Fibroblast of upper back skin (primary cell): ENCODE measurements at places on chromosomes 12 and 14.

- DNase-seq, result no peak
Measured at GRCh38 chr12:130799051-130799450, 40.0 kb downstream of the STX2 start.

GRCh38 chr14:79351011-79351410 is 860.3 kb downstream of the DIO2 start:
- no peak for DNase-seq

DNA sequence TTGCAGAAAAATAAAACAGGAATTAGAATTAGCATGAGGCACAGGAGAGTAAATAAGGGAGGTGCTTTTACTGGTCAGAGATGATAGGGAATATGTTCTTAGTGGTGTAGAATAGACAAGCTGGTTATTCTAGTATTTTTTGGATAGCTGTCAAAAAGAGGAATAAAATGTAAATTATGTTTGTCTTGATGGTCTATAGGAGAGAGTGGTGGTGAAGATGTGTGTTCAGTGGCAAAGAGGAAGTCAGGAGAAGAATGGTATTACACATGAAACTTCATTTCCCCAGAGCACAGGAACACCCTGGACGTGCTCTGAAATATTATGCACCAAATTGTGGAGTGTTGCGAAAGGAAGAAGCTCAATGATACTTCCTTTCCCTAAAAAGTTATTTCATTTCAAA is 27.8 kb downstream of the MUCL1 start:
- no peak for DNase-seq

GRCh38 chr14:49865431-49865859 is 12.9 kb upstream of the NEMF start:
- DNase-seq, result peak; percentile 58

DNA sequence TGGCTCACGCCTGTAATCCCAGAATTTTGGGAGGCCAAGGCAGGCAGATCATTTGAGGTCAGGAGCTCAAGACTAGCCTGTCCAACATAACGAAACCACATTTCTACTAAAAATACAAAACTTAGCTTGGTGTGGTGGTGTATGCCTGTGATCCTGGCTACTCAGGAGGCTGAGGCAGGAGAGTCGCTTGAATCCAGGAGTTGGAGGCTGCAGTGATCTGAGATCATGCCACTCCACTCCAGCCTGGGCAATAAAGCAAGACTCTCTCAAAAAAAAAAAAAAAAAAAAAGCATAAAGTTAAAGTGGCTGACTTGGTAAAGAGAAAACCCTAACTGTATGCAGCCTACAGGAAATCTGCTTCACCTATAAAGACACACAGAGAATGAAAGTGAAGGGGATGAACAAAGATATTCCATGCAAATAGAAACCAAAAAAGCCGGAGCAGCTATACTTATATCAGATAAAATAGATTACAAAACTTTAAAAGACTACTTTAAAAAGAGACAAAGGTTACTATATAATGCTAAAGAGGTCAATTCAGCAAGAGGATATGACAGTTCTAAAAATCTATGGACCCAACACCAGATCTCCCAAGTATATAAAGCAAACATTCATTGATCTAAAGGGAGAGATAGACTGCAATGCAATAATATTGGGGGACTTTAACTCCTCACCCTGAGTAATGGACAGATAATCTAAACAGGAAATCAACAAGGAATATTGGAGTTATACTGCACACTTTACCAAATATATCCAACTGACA is 4.1 kb downstream of the CLEC2B start:
- DNase-seq, result no peak

GRCh38 chr14:27863166-27863565 is 903.4 kb upstream of the FOXG1 start:
- DNase-seq, result no peak

GRCh38 chr14:104550340-104550860 is 29.2 kb upstream of the C14orf180 start:
- no peak for DNase-seq

DNA sequence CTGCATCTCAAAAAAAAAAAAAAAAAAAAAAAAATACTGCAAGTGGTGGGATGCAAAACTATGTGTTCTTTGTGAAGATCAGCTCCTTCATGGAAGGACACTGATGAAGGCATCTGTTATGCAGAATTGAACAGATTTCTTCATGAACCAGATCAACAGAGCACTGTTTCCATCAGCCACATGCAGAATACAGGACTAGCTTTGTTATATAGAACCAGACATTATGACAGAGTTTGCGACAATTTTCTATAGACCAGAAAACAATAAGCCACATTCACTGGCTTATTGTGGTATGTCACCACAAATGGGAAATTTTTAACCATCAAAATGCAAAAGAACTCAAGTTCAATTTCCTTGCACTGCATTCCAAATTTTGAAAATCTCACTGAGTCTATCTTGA is 34.7 kb downstream of the CIT start:
- no peak for DNase-seq

GRCh38 chr12:12872139-12872933 is 19.0 kb upstream of the GPRC5A start:
- peak; percentile 65 for DNase-seq

- DNase-seq, result peak; percentile 10
Measured at GRCh38 chr12:96502477-96502876, 13.1 kb downstream of the CFAP54 start.

- peak; percentile 5 for DNase-seq
Measured at GRCh38 chr14:21748869-21749303, 75.3 kb upstream of the OR4E1 start.

DNA sequence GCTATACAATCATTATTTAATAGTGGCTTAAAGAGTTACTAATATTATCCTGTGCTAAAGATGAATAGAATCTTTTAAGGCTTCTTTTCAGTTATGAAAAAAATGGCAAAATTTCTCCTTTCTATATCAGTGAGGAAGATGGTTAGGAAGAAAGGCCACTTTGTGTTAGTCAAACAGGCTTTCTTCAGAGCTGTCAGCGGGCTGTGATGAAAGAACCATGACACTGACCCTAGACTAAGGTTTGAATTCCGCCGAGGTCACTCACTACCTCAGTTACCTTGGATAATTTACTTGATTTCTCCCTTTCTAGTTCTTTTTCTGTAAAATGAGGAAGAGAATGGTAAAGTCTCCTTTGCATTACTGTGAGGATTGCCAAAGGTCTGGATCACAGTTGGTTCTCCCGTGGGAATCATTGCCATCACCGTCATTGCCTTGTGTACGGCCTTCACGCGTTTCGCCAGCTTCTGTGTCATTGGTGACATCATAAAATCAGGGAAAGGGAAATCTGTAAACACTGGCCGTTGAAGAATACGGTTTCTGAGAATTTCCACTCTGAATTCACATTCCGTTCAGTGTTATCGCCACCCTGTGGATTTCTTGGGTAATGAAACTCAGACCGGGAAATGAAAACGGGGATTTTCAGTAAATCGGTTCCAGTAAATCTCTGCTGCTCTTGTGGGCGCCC is 26.7 kb upstream of the YBX3 start:
- DNase-seq, result peak; percentile 90

DNA sequence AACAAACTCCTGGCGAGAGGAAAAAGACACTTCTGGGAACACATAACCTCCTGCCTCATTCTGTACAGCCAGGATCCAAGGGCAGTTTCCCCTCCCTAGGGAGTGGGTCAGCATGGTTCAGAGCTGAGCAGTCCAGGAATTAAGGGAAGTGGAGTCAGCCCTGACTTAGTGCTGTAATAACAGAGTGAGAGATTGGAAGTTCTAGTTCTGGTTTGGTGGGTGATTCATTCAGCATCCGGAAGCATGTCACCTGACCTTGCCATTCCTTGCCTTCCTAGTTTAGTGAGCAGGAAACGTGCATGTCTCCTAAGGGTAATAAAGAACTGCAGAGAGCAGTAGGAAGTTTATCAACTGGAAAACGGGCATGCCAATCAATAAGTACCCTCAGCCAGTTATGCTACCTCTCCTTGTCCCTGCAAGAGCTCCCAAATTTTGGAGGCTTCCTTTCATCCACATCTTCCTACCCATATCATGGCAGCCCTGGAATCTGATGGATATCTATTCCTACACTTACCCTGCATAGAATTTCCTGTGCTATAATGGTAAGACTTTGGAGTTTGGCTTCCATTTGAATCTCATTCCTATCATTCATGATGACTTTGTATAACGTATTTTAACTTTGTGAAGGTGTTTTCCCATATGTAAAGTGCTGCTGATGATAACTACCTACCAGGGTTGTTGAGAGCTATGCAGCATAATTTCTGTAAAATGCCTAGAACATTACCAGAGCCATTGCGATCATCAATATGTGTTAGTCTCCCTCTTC is 28.5 kb upstream of the MAGOHB start:
- DNase-seq, result peak; percentile 53

GRCh38 chr12:89236748-89237383 is 115.4 kb downstream of the DUSP6 start:
- no peak for DNase-seq

DNA sequence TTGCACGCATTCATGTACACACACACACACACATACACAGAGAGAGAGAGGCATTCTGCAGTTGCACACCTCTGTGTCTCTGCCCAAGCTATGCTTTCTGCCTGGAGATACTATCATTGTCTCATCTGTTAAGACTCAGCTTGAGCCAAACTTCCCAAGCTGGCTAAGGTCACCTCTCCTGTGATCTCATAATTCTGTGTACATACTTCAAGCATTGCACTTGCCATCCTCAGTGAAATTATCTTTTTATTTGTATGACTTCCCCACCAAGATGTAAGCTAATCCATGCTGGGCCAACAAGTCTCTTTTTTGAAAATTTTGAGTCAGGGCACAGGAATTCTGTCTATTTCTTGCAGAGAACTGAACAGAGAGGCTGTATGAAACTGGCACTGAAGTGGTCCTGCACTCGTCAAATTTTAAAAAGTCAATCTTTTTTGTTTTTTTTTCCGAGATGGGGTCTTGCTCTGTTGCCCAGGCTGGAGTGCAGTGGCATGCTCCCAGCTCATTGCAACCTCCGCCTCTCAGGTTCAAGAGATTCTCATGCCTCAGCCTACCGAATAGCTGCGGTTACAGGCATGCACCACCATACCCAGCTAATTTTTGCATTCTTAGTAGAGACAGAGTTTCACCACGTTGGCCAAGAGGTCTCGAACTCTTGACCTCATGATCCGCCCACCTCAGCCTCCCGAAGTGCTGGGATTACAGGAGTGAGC is 44.3 kb downstream of the TMTC1 start:
- DNase-seq, result no peak

- no peak for DNase-seq
Measured at GRCh38 chr12:67792185-67792584, 143.6 kb downstream of the DYRK2 start.

- DNase-seq, result no peak
Measured at GRCh38 chr14:40850191-40850590, 756.5 kb upstream of the LRFN5 start.

DNA sequence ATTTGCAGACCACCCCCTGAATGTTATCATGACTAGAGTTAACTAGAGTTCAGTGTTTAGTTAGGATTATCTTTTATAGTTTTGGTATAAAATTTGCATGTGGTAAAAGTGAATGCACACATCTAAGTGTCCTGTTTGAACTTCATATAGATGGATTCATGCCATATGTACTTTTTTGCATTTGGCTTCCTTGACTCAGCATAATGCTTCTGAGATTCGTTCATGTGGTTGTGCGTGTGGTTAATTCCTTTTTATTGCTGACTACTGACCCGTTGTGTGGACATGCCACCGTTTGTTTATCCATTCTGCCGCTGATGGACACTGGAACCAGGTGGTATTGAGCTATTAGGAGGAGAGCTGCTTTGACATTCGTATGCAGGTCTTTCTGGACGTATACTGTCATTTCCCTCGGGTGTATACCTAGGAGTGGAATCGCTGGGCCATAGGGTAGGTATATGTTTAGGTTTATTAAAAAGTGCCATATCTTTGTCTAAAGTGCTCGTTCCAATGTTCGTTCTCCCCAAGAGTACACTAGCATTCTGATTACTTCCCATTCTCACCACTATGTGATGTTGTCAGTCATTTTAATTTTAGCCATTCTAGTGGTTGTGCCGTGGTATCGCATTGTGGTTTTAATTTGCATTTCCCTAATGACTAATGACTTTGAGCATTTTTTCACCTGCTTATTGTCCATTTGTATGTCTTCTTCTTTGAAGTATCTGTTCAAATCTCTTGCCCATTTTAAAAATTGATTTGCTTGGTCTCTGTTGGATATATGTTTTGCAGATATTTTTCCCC is 37.7 kb downstream of the RIN3 start:
- peak; percentile 28 for DNase-seq
